Activated CD4-positive, alpha-beta T cell treated with anti-CD3 and anti-CD28 coated beads, Interleukin-2, amount 50 U/mL, for 24 hours (primary cell): ENCODE measurements at places on chromosomes 7 and 10.

DNA sequence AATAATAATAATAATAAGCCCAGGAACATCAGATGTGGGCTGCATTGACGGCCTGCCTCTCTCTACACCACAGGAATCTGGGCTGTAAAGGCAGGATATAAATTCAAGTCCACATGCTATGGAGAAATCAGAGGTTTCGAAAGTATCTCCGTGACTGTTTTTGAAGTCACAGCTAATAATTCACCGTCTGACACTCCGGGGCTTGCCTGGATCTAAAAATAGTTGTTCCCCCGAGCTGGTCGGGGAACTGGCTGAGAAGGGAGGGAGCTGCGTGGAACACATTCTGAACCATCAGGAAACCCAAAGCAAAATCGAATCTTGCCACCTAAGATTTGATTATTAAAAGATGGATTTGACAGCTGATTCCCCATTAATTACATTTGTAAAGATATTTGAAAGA, 35.4 kb downstream of the KLF6 start:
- DNase-seq = no peak

DNA sequence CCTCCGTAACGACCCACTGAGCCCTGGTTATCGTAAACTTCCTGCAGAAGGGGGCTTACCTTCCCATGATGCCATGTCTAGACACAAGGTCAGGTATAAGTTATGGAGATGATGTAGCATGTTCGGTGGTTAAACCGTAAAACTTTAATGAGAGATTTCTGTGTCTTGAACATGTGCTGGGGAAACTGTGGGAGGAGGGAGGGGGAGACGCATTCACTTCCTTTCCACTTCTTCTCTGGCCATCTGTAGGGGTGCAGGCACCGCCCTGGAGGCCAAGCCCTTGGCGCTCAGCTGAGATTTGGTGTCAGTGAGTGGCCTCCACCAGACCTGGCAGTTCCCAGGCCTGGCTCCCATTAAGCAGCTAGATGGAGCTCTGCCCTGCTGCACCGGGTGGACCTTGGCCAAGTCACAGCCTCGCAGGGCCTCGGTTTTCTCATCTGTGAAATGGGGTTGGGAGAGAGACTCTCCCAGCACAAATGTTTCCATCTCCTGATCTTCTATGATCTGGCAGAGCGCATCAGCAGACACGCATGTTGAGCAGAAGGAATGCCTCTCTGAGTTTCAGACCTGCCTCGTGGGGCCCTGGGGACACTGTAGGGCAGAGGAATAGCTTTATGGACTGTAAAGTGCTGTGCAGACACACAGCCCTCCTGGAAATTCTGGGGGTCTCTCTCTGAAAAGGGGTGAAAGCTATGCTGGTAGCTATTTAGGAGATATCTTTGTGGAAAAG, 106.0 kb downstream of the COL26A1 start:
- DNase-seq = no peak

GRCh38 chr10:48449501-48450232, 143.2 kb downstream of the MAPK8 start:
- no peak for DNase-seq

- DNase-seq = no peak
These were observed 336.8 kb downstream of the AUTS2 start for GRCh38 chr7:69935107-69935506.

- DNase-seq = no peak
These were observed 477.2 kb downstream of the PARD3 start for GRCh38 chr10:34337917-34338316.
